Breast epithelium (tissue), 4 donors: ENCODE measurements at places on chromosomes 3 and 15. TPM values are rescaled to one million over a fixed set of nuclear protein-coding genes. Genes with fewer than 3 reads are reported as not detected.

- no peak for DNase-seq
Observed at GRCh38 chr3:195466251-195466650, 23.4 kb upstream of the ACAP2 start.

DNA sequence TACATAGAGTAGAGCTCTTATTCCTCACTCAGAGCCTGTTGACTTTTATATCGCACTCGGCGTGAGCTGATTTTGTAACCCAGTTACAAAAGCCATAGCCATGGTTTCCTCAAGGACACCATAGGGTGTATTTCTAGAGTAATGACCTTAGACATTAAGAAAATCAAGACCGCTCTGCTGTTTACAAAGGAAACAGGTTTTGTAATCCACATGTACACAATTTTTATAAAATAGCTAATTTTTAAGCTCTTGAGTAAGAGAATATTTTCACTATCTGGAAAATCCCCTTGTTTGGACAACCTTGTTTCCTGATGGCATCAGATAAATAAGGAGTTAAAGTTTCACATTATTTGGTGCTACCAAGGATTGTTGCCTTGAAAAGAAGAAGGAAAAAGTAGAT is 104.7 kb downstream of the PGPEP1L start:
- no peak for DNase-seq

GRCh38 chr15:89654847-89655805 is at the start of gene KIF7:
Gene KIF7 (minus strand): TSS chr15:89655467. CDS start chr15:89652930, 2,537 bp downstream.
- no peak for DNase-seq

DNA sequence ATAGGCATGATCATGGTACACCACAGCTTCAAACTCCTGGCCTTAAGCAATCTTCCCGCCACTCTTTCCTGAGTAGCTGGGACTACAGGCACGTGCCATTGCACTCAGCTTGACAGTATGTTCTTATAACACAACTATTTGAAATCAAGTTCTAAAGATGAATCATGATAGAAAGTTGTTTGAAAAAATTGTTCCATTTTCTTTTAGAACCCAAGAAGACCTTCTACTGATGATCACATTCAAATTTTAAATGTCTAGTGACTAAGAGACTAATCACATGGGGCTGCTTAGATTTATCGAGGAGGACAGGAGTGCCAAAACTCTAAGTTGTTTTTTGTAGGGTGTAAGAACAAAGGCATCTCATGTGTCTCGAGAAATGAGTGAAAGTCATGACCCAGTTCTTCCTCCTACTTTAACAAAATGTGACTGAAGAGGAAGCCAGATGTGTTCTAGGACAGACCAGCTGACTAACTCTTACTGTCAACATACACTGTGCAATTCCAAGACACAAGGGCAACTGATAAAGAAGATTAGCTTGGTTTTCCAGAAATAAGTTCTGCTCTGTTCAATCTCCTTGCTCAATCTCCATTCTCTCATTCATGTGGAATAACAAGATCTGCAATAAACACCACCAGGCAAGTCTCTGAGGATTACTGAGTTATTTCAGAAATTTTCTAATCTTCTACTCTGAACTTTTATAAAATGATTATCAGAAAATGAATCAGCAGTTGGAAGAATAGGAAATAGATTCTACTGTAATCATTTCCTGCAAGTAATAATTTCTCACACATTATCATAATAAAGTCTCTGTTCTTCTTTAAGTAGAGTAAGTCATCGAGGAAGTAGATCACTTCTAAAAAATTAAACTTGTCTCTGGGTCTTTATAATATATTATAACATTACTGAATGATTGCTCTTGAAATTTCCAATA is 122.6 kb upstream of the CCNL1 start:
- DNase-seq: no peak

The ADGRG7 gene
- not detected for total RNA-seq

DNA sequence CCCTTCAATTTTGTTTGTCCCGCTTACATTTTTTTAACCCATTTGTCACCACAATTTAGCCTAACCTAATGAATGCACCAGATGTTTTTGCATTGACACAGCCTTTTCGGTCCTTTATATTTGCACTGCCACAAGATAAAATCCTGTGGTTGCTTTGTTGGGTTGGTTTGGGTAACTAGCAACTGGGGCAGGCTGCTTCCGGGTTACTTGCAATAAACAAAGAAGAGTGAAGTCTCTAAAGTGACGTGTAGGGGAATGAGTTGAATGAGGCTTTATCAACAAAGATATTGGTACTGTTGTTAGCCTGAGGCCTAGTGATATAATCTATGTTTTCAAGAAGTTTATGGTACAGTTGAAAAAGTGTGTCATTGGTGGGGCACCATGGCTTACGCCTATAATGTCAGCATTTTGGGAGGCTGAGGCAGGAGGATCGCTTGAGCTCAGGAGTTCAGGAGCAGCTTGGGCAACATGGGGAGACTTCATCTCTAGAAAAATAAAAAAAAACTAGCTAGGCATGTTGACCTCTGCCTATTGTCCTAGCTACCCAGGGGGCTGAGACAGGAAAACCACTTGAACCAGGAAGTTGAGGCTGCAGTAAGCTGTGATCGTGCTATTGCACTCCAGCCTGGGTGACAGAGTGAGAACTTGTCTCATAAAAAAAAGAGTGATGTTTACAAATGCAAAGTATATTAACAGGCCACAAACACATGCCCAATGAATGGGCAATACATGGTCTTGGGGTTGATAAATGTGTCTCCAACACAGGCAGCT is 121.8 kb downstream of the OXSM start:
- no peak for DNase-seq

DNA sequence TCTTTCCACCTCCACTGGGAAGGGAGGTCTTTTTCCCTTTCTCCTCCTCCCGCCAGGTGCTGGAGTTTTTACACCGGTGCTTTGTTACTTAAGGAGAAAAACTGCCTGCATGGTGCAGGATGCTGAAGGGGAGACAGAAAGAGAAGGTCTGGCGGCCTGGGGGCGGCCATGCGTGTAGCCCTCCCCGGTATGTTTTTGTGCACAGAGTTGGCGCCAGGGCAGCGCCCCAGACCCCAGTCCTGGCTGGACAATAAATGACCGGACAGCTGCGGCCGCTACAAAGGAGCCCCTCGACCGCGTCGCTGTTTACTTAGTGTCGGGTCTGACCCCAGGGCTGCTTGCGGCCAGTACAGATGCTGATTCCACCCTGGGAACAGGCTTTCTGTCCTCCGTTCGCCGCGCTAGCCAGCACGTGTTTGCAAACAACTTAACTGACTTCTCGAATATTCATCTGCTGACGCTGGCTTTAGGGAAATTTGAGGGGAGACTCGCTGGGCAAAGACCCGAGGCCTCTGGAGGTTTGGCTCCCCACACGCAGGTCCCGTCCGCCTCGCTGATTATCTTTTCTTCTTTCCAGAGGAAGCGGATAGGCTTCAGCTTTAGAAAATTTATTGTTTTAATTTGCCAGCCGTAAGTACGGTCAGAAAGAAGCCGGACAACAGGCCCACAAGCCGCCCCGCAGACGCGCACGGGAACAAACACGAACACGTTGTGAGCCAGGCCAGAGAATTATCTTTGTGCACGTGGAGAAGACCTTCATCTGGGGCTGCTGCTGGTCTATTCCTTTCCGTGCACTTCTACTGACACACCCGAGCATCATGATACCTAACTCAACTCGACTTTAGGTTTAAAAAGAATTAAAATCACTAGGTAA is 46.9 kb downstream of the ZIC4 start:
- no peak for DNase-seq
